ENCODE measurements at places on chromosomes 4 and X.

DNA sequence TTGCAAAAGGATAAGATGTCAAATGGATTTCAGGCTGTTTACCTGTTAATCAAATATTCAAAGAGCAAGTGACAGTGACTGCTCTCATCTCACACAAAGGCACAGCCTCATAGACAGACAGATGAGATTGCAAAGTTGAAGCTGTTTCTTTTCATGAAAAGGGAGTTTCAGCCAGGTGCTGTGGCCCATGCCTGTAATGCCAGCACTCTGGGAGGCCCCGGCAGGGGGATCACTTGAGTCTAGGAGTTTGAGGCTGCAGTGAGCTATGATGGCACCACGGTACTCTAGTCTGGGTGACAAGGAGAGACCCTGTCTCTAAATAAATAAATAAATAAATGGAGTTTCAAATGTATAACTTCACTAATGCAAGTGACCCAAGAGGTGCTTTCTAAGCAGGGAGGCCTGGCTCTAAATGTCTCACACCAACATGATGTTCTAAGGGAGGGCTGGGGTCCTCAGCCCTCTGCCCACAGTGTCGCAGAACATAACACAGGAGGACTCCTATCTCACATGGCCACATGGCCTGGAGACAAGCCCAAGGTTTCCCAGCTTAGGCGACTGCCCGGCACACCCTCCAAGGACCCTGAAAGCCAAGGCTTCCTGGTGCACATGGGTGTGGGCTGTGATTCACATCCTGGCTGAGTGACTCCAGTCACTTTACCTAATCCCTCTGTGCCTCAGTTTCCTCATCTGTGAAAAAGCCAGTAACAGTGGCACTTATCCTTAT lies 26.8 kb downstream of the PPP2R2C start:
- no peak for DNase-seq

DNA sequence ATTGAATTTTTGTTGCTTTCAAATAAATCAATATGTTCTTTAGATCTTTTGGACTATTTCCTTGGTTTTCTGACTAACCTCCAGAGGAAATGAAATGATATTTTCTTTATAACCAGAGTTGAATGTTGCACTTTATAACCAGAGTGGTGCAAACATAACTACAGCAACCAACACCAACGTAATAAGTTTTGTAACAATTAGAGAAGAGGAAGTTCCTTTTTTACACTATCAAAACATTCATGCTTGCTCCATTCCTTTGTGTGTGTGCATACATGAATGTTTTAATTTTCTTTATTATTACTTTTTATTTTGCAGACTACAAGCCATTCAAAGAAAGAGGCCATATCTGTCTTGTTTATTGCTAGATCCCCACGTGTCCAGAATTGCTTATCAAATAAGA lies 193.0 kb upstream of the PPP3CA start:
- DNase-seq: no peak

DNA sequence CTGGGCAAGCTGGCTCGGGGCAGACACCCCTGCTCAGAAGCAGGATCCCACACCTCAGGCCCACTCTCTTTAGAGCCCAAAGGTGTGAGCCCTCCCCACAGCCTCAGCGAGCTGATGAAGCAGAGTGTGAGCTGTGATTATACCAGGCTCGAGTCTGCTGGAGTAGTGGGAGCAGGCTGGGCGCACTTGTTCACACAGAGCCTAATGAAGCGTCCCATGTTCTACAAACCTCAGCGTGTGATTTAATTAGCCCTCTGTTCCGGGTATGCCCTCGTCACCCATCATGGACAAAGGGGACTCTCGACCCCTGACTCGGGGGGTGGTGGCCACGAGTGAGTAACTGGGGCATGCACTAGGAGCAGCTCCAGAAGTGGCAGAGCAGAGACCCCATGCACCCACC lies 62.3 kb downstream of the PPP2R2C start:
- no peak for DNase-seq

DNA sequence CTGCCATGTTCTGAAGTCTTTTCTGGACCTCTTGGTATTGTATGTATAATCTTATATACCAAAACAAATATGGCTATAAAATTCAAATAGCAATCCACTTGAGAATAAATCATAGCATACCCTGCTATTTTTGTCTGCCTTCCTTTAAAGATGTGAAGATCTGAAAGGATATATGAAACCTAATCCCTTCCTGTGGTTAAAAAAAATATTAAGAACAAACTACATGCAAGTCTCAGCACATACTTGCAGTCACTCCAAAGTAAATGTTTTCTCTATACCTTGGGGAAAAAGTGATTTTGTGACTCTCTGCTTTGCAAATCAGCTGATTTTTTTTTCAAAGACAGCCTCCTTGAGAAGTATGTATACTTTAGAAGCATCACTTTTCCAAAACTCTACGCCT lies 322.9 kb downstream of the ANKRD50 start:
- DNase-seq: no peak

GRCh38 chrX:13256603-13257002 lies 63.2 kb downstream of the ATXN3L start:
- DNase-seq: no peak

- no peak for DNase-seq
Measured at GRCh38 chrX:151239751-151240150, 63.4 kb downstream of the GPR50 start.
